ENCODE measurements at places on chromosomes 2 and 18.

- DNase-seq, result no peak
Measured at GRCh38 chr2:225471039-225471438, 71.5 kb downstream of the NYAP2 start.

- no peak for DNase-seq
Measured at GRCh38 chr2:134398300-134398699, 144.4 kb downstream of the MGAT5 start.

DNA sequence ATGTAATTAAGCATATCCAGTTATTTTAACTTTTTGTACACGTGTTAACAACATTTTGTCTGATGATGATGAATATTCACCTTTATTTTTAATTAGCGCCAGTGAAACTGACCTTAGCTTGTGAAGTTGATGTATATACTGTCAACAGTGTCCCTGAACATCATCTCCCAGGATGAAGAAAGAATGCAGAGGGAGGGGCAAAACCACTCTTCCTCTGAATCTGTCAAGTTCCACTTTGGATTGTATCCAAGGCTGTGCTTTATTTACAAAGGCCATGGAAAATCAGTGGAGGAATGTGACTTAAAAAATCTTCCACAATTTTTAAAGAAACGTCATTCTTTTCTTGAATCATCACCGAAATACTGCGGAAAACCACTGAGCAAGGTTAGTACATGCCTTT is 4.5 kb upstream of the RMDN2 start:
- no peak for DNase-seq

- DNase-seq, result no peak
Measured at GRCh38 chr2:20609995-20610357, 40.9 kb downstream of the HS1BP3 start.

GRCh38 chr2:152781175-152781574 is 62.8 kb downstream of the ARL6IP6 start:
- DNase-seq, result no peak

- DNase-seq, result no peak
Measured at GRCh38 chr2:137000811-137001210, 235.5 kb downstream of the THSD7B start.

DNA sequence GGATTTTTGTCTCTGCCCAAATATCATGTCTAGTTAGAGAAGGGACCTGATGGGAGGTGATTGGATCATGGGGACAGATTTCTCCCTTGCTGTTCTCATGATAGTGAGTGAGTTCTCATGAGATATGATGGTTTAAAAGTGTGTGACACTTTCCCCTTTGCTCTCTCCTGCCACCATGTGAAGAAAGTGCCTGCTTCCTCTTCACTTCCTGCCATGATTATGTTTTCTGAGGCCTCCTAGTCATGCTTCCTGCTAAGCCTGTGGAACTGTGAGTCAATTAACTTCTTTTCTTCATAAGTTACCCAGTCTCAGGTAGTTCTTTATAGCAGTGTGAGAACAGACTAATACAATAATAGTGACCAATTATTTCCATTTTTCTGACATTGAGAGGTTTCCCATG is 167.3 kb upstream of the CYRIA start:
- no peak for DNase-seq

- no peak for DNase-seq
Measured at GRCh38 chr2:20600756-20601325, 50.1 kb downstream of the HS1BP3 start.

DNA sequence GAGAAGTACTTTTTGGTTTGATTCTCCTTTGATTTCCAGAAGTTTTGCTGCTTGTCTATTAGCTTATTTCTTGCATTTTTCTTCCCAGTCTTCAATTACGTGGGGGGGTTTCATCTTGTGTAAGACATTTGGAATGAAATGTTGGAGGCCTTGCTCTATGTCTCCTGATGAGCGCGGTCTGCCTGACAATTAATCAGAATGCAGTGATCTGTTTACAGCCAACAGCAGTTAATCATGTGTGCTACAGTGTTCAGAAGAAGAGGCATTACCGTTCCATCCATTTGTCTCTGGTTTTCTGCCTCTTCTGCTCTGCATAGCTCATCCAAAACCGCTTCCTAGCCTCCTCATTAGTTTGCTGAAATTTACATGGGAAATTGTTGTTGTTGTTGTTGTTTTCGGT is 134.4 kb upstream of the ST6GAL2 start:
- DNase-seq, result no peak

- no peak for DNase-seq
Measured at GRCh38 chr2:47226923-47227220, 71.8 kb upstream of the STPG4 start.

- no peak for DNase-seq
Measured at GRCh38 chr18:59516356-59517155, 157.5 kb upstream of the LMAN1 start.

DNA sequence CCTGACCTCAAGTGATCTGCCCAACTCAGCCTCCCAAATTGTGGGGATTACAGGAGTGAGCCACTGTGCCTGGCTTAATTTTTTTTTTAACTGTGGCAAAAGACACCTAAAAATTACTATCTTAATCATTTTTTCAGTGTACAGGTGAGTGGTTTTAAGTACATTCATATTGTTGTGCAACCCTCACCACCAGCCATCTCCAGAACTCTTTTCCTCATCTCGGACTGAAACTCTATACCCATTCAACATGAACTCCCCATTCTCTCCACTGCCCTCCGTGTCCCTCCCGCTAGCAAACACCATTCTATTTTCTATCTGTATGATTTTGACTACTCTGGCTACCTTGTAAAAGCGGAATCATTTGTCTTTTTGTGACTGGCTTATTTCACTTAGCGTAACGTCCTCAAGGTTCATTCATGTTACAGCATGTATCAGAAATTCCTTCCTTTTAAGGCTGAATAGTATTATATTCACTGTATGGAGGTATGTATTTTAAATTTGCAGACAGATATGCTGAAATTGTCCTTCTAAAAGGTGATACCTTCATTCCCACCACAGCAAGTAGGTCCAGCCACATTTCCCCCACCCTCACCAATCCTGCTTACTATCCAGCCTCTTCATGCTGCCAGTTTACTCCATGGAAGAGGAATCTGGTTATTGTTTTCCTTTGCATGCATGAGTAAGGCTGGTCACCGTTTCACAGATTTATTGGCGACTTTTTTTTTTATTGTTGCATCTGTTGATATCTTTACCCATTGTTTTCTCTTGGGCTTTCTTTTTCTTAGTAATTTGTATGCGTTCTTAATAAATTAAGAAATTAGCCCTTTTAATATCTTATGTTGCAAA is 40.6 kb upstream of the ANXA4 start:
- no peak for DNase-seq

- DNase-seq, result no peak
Measured at GRCh38 chr2:177716484-177716883, 323.9 kb downstream of the AGPS start.

DNA sequence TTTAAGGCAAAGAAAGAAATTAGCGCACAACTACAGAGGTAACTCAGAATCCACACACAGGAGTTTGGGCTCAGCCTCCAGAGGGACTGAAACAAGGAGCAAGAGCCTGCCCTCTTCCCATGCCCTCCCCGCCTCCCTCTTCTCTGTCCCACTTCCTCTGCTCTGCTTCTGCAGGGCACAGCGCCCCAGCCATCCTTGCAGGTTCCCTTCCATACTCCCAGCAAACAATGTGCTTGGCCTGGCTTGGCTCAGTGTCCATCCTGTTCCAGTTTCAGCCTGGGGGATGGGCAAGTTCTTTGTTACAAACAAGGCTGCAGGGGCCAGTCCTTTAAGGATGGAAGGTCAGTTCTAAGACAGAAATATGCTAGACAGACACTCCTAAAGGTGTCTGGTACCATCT is 133.5 kb downstream of the CDH20 start:
- DNase-seq, result no peak

DNA sequence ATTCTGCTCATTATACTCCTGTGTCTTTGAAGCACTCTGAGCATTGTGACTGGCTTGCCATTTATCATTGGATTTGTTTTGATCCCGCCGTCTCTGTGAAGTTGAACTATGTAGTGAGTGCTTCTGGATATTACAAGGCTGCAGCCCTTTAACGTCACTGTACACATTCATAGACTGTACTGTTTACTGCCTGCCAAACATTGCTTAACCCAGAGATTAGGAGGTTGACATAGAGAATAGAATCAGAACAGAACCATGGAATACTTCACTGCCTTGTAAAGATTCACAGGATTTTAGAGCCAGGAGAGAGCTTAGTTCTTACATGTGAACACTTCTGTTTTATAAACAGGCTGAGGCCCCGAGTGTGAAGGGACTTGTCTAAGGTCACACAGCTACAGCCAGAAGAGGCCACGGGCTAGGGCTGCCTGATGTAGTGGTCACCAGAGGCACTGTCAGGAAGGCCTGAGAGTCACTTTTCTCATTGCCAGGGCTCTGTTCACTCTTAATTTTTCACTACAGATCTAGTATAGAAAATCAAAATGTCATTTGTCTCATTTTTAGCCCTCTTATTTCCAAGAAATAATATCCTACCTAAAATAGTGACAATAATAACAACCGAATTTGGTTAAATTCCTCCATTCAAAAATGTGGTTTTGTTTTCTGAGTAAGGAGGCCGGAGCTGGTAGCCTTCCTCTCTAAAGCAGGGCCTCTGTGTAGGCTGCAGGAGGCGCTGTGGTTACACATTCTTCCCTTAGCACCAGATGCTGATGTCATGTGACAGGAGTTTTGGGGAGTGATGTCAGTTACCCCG is 87.9 kb downstream of the UGGT1 start:
- peak; percentile 17 for DNase-seq

GRCh38 chr2:17934721-17935120 is 56.3 kb downstream of the KCNS3 start:
- DNase-seq, result no peak

DNA sequence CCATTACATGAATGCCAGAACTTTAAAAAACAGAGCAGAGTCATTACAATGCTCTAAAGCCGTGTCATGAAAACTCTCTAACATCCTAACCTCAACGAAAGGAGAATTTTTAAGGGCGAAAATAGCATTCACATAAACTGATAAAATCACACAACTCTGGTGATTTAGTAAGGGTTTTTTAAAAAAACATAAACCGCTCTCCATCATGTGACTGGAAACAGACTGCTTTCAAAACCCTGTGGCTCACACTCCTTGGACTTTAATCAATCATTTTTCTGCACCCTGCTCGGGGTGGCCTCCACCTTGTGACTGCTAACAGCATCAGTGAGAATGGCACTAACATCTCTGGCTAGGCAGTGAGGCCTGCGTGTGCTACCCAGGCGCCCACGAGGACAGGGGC is 12.1 kb downstream of the DOCK10 start:
- DNase-seq, result peak; percentile 35

GRCh38 chr18:9137168-9138066 is 836 bp downstream of the ANKRD12 start:
- peak; percentile 80 for DNase-seq

DNA sequence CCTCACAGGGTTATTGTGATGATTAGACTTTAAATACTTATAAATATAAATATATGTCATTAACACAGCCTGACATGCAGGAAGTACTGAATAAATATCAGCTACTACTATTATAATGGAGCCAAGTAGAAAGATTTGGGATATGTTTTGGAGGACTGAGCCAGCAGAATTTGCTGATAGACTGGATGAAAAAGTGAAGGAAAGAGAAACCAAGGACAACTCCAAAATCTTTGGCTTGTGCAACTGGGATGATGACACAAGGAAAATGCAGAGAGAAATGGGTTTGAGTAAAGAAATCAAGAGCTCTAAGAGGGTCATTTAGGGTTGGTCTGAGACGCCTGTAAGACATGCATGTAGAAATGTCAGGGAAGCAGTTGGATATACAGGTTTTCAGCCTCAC is 15.6 kb downstream of the ADD2 start:
- no peak for DNase-seq

DNA sequence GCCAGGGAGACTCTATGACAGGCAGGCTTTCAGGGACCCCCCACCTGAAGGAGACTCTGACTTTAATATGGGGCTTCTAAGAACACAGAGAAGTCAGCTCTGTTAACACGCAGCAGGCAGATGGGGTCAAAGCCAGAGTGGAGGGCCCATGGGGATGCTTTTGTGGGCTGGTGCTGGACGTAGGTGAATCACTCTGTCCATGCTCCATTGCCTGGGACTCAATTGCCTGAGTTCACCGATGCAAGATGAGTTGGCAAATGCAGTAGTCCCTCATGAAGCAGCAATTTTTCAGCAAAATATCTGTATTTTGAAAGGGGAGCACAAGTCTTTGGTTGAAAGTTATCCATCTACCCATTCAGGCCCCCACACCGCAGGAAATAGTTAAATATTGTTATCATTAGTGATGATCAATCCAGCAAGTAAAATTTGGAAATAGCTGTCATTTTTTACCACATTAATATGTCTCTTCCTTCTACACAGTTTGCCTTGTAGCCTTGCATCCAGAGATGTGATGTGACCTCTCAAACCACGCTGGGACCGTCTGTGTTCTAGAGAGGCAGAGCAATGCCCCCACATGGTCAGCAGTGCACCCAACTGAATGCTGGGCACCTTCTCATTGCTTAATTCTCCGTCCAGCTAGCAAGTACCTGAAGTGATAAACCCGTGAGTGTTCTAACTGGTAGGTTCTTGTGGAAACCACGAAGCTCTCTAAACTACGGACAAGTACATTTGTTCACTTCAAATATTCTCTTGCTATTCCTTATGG is 34.8 kb upstream of the FAM110C start:
- DNase-seq, result no peak

DNA sequence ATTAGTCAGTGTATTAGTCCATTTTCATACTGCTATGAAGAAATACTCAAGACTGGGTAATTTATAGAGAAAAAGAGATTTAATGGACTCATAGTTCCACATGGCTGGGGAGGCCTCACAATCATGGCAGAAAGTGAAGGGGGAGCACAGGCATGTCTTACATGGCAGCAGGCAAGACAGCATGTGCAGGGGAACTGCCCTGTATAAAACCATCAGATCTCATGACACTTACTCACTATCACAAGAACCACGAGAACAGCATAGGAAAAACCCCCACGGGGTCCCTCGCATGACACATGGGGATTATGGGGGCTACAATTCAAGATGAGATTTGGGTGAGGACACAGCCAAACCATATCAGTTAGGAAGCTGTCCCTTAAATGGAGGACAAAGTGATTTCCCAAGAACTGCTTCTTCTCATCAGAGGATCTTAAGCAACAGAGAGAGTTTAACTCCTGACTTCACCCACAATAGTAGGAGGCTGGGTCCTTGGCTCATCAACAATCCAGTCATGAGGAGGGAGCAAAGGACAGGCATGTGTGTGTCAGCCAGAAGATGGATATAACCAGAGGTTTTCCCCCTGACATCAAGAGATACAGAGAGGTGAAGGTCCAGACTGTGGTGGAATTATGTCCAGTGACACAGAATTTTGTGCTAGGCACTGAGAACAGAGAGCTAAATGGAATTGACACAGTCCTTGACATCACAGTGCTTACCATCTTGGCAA is 203.8 kb upstream of the SH3BP4 start:
- no peak for DNase-seq

- DNase-seq, result no peak
Measured at GRCh38 chr18:35609236-35609635, 27.7 kb downstream of the GALNT1 start.

DNA sequence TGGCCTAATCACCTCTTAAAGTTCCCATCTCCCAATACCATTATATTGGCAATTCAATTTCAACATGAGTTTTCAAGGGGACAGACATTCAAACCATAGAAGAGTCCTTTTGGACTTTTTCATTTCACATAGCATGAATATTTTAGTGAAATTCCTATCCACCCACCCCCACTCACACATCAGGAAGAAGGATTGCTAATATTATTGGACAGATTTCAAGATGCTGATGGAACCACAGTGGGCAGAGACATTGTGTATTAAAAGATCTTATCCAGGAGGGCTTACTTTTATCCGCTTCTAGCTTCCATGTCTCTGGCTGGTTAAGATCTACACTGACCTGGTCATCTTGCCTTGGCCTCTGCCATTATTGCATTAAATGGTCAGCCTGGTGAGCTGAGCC is 297.4 kb upstream of the ACVR2A start:
- no peak for DNase-seq

GRCh38 chr2:64750001-64750816 is 96.5 kb upstream of the SERTAD2 start:
- DNase-seq, result peak; percentile 49
